ENCODE measurements at places on chromosomes 16 and 17. TPM values are rescaled to one million over a fixed set of nuclear protein-coding genes. Genes with fewer than 3 reads are reported as not detected.

GRCh38 chr16:10069374-10069773 lies 112.9 kb downstream of the GRIN2A start:
- DNase-seq, result peak; percentile 20
- H3K27me3 ChIP-seq, result no peaks in the 10 kb centered on the region
- H3K4me1 ChIP-seq, result peaks cover 7% of the 10 kb centered on the region
- no peak overlapping the region for H3K27ac ChIP-seq
- H3K4me3 ChIP-seq, result no peak overlapping the region

The RDM1 gene
- total RNA-seq, result not detected

DNA sequence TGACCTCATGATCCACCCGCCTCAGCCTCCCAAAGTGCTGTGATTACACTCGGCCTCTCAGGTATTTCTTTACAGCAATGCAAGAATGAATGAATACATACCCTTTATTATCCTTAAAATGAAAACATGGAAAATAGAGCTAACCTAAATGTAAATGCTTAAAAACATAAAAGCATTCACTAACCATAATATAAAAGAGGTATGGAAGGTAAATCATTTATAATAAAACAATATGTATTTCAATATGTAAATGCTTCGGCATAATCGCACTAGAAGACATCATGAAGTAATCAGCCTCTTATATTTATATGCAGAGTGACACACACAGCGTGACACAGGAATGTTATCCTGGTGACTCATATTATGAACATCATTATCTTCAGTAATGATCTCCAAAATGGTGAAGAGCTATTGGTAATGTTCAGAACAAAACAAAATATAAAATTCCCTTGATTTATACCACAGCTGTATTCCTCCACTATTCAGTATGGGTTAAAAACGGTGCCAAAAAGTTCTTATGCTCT lies 53.9 kb downstream of the AIPL1 start:
- DNase-seq, result no peak
- no peaks in the 10 kb centered on the region for H3K4me1 ChIP-seq
- no peak overlapping the region for H3K27ac ChIP-seq
- H3K4me3 ChIP-seq, result no peak overlapping the region
- no peaks in the 10 kb centered on the region for H3K36me3 ChIP-seq
- peaks cover 17% of the 10 kb centered on the region for H3K27me3 ChIP-seq

GRCh38 chr16:67999985-68000384 lies 701 bp upstream of the DPEP2 start:
- H3K4me1 ChIP-seq, result peaks cover 14% of the 10 kb centered on the region
- no peak for DNase-seq
- H3K36me3 ChIP-seq, result no peaks in the 10 kb centered on the region
- no peak overlapping the region for H3K4me3 ChIP-seq

The SULT1A1 gene
- 10.3 TPM for total RNA-seq

GRCh38 chr16:53737552-53737951 lies 33.6 kb downstream of the FTO start:
- no peak overlapping the region for H3K4me3 ChIP-seq
- no peak overlapping the region for H3K27ac ChIP-seq
- H3K4me1 ChIP-seq, result peaks cover 27% of the 10 kb centered on the region
- no peaks in the 10 kb centered on the region for H3K36me3 ChIP-seq
- no peak for DNase-seq

The HSD17B1 gene
- total RNA-seq, result 0.84 TPM

GRCh38 chr17:17491546-17491988 lies 4.6 kb downstream of the RASD1 start:
- H3K27ac ChIP-seq, result no peak overlapping the region
- H3K36me3 ChIP-seq, result no peaks in the 10 kb centered on the region
- no peak overlapping the region for H3K4me3 ChIP-seq
- H3K27me3 ChIP-seq, result no peaks in the 10 kb centered on the region
- no peak for DNase-seq
- peaks cover 47% of the 10 kb centered on the region for H3K4me1 ChIP-seq

- no peaks in the 10 kb centered on the region for H3K27me3 ChIP-seq
- no peak overlapping the region for H3K4me3 ChIP-seq
- no peaks in the 10 kb centered on the region for H3K4me1 ChIP-seq
- H3K27ac ChIP-seq, result no peak overlapping the region
- DNase-seq, result no peak
Observed at GRCh38 chr16:15915555-15916081, 27.2 kb upstream of the CEP20 start.

GRCh38 chr16:20878682-20879147 lies 21.4 kb downstream of the DCUN1D3 start:
- peak; percentile 36 for DNase-seq
- H3K4me1 ChIP-seq, result peaks cover 17% of the 10 kb centered on the region
- peak overlapping the region; percentile 74 for H3K27ac ChIP-seq
- no peaks in the 10 kb centered on the region for H3K27me3 ChIP-seq
- H3K4me3 ChIP-seq, result no peak overlapping the region

- peak overlapping the region; percentile 69 for H3K27ac ChIP-seq
- no peaks in the 10 kb centered on the region for H3K36me3 ChIP-seq
- DNase-seq, result peak; percentile 44
- H3K27me3 ChIP-seq, result no peaks in the 10 kb centered on the region
- H3K4me1 ChIP-seq, result peaks cover 60% of the 10 kb centered on the region
Observed at GRCh38 chr16:81614171-81614570, 164.9 kb upstream of the PLCG2 start.

The CA5A gene
- total RNA-seq, result 0.44 TPM

Measured in heart left ventricle (tissue), 16 donors.